ENCODE measurements at places on chromosomes 3 and 15.

GRCh38 chr3:43959498-43960447 is 269.0 kb downstream of the ABHD5 start:
- DNase-seq, result no peak

- no peak for DNase-seq
Measured at GRCh38 chr15:31925541-31925940, 104.8 kb upstream of the CHRNA7 start.

DNA sequence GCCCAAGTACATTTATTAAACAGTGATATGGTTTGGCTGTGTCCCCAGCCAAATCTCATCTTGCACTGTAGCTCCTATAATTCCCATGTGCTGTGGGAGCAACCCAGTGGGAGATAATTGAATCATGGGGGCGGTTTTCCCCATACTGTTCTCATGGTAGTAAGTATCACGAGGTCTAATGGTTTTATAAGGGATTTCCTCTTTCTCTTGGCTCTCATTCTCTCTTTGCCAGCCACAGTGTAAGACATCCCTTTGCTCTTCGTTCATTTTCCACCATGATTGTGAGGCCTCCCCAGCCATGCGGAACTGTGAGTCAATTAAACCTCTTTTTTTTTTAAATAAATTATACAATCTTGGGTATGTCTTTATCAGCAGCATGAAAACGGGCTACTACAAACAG is 228.0 kb upstream of the TP63 start:
- DNase-seq, result no peak

GRCh38 chr3:157159037-157159761 is 748 bp downstream of the CCNL1 start:
- DNase-seq, result peak; percentile 81
